RPMI7951 (cell line): ENCODE measurements at places on chromosomes 2 and 18.

DNA sequence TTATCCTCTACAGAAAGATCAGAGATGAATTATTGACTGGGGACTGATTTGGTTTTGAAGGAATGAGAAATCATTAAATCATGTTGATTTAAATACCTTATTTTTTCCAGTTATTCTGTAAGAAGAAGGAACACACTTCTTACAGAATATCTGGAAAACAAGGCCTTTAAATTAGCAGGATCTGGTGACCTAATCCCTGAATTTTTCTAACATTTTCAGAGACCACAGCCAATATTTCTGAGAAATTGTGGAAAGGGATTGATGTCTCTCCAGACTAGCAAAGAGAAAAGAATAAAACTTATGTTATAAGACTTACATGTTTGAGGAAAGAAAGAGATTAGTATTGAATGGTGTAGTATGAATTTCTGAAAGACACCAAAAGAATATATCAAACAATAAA lies 104.0 kb downstream of the KCNE4 start:
- DNase-seq, result no peak

DNA sequence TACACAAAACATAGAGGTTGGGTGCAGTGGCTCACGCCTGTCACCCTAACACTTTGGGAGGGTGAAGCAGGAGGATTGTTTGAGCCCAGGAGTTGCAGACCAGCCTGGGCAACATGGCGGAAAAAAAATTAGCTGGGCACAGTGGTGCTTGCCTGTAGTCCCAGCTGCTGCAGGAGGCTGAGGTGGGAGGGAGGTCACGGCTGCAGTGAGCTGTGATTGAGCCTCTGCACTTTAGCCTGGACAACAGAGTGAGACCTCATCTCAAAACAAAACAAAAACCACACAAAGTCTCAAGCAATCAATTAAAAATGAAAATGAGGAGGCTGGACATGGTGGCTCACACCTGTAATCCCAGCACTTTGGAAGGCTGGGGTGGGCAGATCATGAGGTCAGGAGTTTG lies 4.9 kb downstream of the NOP58 start:
- DNase-seq, result no peak

GRCh38 chr2:222295368-222296062 lies 3.3 kb downstream of the PAX3 start:
- peak; percentile 46 for DNase-seq

DNA sequence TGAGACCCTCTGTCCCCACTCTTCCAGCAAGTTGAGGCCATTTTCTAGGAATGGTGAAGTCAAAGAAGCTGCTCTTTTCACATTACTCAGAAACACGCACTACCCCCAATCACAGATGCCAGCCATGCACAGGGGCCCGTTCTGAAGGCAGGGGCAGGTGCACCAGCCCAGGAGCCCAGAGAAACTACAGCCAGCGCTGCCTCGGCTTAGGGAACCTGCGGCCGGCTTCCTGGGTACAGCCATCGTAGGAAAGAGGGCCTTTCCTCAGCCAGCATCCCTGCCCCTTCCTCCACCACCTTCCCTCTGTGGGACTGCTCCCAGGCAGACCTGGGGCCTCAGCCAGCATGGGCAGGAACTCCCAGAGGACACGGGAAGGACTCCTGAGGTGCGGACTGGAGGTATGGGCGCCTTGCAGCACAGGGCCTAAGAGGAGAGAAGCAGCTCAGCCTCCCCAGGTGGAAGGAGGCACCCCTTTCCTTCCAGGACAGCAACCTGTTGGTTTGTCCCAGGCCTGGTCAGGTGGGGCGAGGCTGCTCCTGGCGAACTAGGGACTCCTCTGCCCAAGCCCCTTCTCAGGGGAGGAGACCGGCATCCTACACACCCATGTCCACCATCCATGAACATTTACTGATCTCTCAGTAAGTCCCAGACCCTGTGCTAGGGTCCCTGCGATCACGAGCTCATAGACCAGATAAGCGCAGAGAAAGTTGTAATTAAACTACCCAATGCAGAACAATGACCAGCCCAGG lies 99.0 kb upstream of the ID2 start:
- no peak for DNase-seq

- DNase-seq, result peak; percentile 44
Observed at GRCh38 chr2:33317369-33318007, 159.0 kb upstream of the RASGRP3 start.

GRCh38 chr2:218711550-218711929 lies 905 bp downstream of the TTLL4 start:
- DNase-seq, result no peak

DNA sequence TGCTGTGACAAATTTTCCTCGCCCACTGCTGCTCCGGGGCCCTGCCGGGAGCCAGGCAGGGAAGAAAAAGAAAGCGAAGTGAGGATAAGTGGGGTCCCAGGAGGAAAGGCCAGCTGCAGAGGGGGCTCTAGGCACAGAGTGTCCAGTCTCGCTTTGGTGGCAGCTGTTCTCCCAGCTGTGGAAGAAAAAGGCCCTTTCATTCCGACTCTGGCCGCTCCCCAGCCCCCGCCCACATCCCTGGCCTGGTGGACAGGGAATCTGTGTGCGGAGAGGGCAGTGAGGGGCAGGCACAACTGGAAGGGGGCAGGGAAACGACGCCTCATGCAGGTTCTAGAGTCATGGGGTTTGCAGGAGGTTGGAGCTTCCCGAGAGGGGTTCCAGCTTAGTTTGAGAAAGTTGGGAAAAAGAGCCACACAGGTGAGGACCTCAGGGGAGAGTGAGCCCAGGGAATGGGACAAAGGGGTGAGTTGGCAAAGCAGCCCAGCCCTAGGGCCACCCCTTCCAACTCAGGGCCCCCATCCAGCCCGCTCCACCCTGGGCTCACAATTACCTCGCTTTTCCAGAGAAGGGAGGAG lies 1.8 kb downstream of the RTKN start:
- peak; percentile 76 for DNase-seq

GRCh38 chr2:215633360-215633759 lies 197.5 kb upstream of the FN1 start:
- no peak for DNase-seq
